ENCODE measurements at places on chromosomes 6 and 20.

DNA sequence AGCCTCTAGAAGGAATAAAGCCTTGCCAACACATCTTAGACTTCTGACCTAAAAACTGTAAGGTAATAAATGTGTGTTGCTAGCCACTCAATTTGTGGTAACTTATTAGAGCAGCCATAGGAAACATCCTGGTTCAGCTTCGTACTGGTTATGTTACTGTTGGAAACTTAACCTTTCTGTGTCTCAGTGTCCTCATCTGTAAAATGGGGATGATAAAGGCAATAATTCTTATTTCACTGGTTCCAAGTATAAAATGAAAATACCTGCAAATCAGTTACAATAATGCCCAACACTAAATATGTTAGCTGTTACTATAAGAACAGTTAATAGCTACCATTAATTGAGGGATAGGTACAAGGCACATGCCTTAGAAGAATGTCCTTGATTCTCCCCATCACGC is 14.3 kb upstream of the RBPJL start:
- DNase-seq, result no peak

- DNase-seq, result no peak
Observed at GRCh38 chr6:16805243-16805950, 44.1 kb upstream of the ATXN1 start.

DNA sequence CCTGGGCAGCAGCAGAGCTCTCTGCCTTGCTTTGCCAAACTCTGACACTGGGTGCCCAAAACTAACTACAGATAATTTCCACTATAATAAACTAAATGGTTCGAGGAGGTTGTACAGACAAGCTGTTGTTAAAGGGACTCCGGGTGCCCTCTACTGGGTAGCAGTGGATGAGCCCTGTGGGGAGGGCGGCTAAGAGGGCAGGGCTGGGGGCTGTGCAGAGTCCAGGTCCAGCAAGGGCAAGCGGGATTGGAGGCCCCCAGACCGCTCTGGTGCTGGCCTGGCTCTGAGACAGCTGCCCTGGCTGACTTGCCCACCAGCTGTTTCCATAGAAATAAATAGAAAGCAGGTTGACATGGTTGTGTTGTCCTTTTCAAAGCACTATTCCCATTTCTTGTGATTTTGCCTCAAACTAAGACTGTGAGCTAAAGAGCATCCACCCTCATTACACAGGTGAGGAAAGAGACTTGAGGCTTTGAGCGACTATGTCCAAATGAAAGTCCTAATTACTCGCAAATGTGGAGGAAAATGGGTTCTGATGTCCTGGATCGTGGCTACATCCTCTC is 167.6 kb upstream of the CST7 start:
- peak; percentile 56 for DNase-seq

GRCh38 chr20:48017509-48017908 is 232.2 kb upstream of the SULF2 start:
- no peak for DNase-seq

All from hippocampal formation (tissue), 2 donors.